Stimulated activated CD8-positive, alpha-beta memory T cell treated with anti-CD3 and anti-CD28 coated beads, Interleukin-4, amount 100 ng/mL, for 1 hour (primary cell): ENCODE measurements at places on chromosomes 6 and 20.
A peak's percentile ranks its signal among the peaks of the same experiment; 100 is the strongest.

DNA sequence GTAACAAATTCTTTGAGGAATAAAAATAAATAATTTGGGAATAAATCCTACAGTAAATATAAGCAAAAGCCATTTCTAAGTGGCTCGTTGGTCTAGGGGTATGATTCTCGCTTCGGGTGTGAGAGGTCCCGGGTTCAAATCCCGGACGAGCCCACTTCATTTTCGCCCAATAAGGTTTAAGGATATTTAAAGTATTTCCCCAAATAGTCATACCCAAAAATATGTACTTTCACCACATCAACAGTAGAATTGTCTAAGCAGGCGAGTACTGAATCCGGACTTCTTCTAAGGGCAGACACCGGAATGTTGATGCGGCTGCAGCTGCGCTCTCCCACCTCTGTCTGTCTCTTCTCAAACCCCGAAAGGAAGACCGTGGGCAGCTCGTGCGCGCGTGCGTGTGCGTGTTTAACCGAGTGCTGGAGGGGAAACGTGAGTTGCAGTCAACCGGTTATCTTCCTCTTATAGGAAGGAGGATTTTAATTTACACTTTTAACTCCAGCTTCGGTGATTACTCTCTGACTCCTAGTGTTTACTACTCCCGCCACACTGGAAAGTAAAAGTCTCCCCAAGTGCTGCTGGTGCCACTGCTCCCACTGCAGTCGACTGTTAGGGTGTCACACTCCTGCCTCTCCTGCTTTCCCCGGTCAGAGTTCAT, 155.7 kb upstream of the PRSS16 start:
- no peak for DNase-seq

DNA sequence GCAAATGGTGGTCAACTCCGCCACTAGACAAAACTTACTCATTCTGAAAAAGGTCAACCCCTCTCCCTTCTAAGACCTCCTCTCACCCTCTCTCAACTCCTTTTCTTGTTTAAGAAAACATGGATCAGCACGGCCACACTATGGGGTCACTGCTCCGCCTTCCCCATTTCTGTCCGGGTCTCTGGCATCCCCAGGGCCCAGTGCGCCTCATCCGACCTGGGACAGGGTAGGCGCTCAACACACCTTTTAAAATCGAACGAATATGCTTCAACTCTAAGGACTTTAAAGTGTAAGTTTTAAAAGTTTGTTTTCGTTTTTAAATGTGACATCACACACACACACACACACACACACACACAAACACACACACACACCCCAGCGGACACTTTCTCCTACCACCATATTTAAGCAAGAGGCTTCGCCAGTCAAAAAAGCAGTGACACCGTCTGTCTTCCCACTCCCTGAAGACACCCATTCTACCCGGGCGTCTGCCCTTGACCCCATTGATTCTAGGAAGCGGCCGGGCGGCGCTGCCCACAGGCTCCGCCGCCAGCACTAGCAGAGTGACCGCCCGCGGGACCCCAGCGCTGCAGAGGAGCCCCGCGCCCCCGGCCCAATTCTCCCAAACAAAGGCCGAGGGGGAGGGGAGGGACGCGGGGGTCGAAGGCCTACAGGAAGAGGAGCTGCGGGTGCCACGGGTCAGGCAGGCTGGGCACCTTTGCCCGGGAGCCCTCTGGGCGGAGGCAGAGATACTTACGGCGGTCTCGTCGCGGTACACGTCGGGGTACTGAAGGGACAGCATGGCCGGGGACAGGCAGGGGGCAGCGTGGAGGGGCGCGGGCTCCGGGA, 568 bp downstream of the PREP start:
- DNase-seq, result no peak

GRCh38 chr20:61874421-61875068, 191.1 kb downstream of the TAF4 start:
- no peak for DNase-seq

DNA sequence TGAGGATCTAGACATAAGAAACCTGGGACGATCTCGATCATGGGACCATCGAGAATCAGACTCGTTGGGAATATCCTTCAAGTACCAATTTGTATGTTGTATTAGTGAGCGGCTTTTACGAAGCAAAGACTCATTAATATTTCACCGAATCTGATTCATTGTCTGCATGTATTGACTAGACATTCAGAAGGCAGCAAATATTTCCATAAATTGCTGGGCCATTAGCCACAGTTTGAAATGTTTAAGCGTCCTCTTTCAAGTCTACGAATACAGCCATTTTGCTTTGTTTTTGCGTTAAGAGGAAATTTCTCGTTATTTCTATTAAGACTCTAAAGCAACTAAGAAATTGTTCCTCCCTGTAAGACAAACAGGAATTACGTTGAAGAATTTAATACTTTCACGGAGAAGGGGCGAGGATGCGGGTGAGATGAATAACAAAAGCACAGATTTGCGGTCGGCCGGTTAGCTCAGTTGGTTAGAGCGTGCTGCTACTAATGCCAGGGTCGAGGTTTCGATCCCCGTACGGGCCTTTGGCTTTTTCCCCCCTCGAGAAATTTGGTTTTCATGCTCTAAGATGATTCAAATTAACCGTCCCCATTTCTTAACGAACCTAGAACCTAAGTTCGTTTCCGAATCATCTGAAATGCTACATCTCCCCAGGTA, 18.5 kb downstream of the POM121L2 start:
- no peak for DNase-seq

- DNase-seq, result peak; percentile 19
Observed at GRCh38 chr20:62668441-62669027, 26.2 kb downstream of the SLCO4A1 start.

DNA sequence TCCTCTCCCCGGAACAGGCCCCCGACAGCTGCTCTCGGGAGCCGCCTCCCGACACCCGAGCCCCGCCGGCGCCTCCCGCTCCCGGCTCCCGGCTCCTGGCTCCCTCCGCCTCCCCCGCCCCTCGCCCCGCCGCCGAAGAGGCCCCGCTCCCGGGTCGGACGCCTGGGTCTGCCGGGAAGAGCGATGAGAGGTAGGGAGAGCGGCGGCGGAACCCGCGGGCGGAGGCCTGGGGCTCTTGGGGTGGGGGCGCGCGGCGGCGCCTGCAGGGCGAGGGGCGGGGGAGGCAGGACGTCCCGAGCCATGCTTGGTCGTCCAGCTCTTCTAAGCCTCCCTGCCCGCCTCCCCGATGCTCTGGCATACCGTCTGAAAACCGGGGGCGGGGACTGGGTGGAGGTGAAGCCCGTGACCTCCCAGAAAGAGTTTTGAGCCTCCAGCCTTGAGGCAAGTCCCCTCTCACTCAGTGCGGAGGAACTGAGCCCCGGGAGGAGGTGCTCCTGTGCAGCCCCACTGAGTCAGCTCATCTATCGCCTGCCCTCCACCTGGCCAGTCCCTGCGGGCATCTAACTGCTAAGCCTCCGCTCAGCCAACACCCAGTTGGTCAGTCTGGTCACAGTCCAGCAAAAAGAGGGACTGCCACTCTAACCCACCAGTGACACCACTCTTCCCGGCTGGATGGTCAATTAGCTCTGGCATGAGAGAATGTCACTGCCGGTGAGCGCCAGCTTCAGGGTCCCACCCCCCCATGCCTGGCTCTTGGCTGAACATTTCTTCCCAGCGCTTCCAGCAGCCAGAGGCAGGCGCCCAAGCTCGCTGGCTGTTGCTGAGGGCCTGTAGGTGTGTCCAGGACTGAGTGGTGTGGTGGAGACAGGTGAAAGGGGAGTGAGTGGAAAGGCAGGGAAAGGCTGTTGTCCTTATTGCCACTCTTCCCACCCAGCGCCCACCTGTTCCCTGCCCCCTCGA, 482 bp downstream of the DDR1 start:
- no peak for DNase-seq

DNA sequence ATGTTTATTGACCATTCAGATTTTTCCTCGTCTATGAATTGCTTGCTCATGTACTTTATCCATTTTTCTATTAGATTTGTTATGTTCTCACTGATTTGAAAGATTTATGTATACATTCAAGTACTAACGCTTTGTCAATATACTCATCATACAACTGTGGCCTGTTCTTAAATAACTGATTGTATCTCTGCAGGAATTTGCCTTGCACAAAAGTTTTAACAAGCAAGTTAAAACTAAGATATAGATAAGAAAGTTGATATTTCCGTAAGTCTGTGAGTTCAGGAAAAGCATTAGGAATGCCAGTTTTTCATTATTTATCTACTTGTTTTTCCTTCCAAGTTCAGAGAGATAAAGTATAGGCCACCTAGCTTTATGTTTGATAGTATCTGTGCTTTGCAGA, 95.2 kb downstream of the PDE7B start:
- DNase-seq, result no peak
